Glomerular endothelial cell (primary cell): ENCODE measurements at places on chromosomes 1 and 21. TPM values are rescaled to one million over a fixed set of nuclear protein-coding genes. Genes with fewer than 3 reads are reported as not detected.

DNA sequence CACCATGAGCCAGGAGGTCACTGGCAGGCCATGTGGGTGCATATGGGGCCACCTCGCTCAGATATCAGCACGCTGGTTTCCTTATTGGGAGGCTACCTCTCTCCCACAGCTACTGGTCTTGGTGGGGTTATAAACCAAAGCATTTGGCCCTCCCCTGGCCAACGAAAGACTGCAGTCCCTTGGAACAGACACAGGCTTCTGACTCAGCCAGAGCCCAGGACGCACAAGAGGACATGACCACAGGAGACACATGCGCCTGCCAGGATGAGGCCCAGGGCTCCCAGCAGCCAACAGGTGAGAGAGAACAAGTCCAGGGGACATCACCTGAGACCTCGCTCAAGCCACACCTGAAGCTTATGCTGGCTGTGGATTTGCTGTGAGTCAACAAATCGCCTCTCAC, 13.8 kb downstream of the NPHP4 start:
- DNase-seq, result no peak

The SPRR2B gene
- not detected in 2 replicates for total RNA-seq

The ATP1A2 gene
- not detected in 2 replicates for total RNA-seq

DNA sequence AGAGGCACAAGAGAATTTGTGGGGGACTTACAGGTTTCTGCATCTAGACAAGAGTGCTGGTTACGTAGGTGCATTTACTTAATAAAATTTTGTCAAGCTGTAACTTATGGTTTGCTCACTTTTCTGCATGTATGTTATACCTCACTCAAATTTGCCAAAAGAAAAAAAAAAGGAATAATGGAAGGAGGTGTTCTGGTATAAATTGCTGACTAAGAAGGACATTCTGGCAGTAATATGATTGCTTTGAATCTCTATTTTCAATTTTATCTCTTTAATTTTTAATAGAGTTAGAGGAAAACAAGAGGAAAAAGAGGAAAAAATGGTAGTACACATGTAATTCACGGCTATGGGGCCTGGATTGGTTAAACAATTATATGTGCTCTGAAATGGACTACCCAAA, 119.5 kb downstream of the DUSP10 start:
- no peak for DNase-seq

- no peak for DNase-seq
Observed at GRCh38 chr1:117646007-117646811, 40.4 kb downstream of the TENT5C start.

- no peak for DNase-seq
Observed at GRCh38 chr1:90561103-90561783, 155.9 kb downstream of the BARHL2 start.

DNA sequence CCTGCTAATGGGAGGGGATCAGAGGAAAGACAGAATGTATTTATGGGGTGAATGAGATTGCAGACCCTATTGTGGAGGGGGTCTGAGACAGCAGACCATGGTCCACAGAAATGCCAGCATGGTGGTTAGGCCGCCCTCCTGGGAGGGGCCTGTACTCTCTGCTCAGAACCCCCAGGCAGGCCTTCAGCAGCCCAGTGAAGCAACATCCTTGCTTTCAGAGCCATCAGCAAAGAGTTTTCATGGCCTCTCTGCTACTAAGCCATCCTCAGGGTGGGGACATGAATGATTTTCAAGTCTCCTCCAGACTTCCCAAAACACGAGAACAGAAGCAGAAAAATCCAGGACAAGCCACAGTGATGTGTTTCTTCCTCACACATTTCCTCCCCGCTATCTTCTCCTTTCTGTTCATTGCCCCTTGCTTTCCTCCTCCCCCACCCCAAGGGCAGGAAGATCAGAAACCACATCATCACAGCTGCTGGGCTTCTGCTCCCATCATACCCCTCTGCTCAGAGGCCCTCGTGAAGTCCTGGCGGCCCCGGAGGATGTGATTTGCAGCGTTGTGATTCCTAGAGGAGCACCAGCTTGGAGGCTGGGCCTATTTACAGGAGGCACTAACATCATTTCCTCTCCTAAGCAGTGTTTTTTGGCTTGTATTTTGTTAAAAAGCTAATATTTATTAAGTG, 48.0 kb downstream of the ABCA4 start:
- DNase-seq, result no peak

DNA sequence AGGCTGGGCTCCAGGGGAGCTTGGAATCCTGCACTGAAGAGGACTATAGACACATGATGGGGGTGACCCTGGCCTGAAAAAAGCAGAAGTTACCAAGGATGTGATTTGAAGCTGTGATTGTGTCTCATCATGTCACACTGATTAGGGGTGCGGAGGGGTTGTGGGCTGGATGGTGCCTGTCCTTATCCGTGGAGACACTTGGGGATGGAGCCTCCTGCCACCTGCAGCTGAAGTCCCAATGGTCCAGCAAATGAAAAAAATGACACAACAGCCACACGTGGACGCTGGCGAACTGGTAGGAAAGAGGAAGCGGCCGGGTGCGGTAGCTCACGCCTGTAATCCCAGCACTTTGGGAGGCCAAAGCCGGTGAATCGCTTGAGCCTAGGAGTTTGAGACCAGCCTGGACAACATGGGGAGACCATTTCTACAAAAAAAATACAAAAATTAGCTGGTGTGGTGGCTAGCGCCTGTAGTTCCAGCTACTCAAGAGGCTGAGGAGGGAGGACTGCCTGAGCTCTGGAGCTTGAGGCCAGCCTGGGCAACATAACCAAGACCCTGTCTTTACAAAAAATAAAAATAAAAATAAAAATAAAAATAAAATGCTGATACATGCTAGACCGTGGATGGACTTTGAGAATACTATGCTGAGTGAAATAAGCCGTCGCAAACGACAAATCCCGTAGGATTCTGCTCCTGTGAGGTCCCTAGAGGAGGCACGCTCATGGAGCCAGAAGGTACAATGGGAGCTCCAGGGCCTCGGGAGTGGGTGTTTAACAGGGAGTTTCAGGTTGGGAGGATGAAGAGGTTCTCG, 838 bp upstream of the IBA57 start:
- DNase-seq, result no peak

GRCh38 chr1:107139833-107140702, 771 bp upstream of the NTNG1 start:
- no peak for DNase-seq

GRCh38 chr1:244709476-244710368, 56.8 kb downstream of the DESI2 start:
- DNase-seq, result no peak

DNA sequence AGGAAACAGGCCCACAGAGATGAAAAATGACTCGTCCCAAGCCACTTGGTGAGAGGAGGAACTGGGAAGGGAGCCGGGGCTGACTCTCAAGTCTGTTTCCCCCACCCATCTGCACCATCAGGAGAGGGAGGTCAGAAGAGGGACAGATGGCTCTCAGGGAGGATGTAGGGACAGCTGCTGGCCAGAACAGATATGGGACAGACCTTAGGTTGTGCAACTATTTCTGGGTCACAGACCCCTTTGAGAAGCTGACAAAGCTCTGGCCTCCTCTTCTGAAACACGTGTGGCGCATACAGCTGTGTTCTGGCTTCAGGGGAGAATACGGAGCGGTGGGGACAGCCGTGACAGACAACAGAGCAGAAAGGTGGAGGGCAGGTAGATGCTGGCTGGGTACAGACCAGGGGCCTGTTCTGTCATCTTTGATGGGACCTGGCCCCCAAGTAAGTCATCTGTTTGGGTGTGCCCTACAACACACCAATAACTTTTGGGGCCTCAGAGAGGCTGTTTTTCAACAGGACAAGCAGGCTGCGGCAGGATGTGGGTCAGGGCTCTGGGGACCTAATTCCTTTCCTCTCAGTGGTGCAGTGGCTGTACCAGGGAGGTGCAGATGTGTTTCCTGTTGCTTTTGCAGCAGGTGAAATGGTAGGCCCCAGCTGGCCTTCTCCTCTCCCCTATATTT, 7.3 kb downstream of the SH3BGRL3 start:
- no peak for DNase-seq

The NUAK2 gene
- 14.4 and 17.7 TPM in 2 replicates for total RNA-seq

DNA sequence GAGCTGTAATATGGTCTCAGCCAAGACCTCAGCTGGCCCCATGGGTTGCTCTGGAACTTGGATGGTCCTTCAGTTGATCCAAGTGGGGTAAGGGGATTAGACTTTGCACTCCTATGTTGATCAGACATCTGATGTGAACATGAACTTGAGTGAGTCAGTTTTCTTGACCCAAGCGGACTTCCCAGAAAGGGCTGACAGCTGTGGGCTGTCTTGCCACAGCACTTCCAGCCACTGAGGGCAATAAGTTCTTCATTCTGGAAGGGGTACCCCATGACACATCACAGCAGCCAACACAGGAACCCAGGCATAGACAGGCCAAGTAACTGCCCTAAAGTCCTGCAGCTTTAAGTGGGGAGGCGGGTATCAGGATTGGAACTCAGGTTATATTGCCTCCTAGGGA, 93.9 kb upstream of the USP24 start:
- DNase-seq, result no peak

The ACTL8 gene
- not detected in 2 replicates for total RNA-seq

DNA sequence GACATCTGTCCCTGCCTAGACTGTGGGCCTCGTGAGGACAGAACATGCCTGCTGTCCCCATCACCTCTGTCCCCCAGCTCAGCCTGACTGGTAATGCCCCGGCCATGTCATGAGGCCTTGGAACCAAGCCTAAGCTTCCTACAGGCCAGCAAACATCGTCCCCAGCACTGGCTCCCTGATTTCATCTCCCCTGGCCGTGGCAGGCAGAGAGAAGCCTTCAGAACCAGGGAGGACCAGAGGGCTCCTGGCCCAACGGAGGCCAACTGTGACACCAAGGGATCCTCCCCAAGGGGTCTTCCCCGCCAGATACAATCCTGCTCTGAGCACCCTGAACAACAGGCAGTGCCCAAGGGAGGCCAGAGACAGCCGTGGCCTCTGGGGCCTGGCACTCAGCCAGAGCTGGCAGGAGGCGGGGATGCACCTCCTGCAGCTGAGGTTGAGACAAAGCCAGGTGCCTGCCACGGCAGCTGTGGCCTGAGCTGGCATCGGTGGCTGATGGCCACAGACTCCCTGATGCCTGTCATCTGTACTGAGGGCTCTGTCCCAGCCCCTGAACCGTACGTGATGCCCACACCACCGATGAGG, 9.9 kb upstream of the NPHP4 start:
- DNase-seq, result no peak

DNA sequence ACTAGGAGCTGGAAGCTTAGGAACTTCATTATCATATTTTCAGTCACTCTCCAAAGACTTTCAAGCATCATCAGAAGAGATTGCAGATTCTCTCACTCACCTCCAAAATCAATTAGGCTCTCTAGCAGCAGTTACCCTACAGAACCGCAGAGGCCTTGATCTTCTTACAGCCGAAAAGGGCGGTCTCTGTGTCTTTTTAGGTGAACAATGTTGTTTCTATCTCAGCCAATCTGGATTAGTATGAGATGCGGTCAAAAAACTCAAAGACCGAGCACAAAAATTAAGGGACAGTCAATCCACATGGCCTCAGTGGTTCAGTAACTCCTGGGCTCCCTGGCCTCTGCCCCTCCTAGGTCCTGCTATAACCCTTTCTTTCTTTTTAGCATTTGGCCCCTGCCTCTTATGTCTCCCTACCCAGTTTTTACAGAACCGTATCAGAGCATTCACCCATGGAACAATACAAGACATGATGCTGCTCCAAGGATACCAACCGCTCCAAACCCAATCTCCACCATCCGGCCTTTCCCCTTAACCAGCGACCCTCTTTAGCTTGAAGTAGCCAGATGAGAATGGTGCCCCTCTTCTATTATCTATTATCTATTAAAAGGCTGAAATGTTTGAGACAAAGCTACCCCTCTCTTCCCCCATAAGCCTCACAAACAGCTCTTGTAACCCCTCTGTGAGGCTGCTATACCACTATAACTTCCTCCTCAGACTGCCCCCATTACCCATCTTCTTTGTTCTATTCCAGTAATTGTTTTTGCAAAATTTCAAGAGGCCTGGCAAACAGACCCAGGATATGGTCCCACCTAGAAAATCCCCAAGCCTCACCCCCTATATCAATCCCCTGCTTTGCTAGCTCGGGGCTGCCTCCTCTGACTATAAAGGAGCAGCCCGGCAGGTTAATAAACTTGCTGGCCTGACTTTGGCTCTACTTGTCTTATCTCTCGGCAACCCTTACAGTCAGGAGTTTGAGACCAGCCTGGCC, 18.7 kb upstream of the CA6 start:
- no peak for DNase-seq

The GOLT1A gene
- not detected in 2 replicates for total RNA-seq

DNA sequence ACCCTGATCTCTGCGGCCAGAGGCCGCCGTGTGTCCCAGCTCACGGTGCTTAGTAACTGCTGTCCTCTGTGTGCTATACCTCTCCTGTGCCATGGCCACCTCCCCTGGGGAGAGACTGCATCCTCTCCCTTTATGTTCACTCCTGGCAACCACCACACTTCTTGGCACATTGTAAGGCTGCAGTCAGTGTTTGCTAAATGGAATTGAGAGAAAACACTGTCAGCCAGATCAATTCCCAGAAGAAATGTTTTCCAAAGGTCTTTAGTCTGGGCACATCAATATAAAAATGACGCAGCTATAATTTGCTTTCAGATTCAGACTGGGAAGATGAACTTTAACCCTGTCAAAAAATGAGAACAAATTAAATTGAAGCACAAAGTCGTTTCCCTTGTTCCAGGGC, 96.8 kb downstream of the BEND5 start:
- no peak for DNase-seq

The S100A5 gene
- not detected in 2 replicates for total RNA-seq

DNA sequence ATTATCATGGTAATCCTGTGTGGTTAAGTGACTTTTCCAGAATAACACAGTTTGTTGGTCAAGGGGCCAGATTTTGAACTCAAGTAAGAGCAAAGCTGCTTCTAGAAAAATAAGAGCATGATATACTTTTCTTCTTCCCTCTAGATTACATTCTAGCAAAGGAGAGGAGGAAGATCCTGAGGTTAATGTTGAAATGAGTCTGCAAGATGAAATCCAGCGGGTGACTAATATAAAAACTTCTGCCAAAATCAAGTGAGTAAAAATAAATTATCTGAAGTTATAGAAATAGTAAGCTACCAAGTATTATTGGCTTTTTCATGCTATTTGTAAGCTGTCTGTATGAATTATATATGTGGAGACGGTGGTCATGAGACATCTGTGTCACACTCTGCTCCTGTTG, 12.8 kb downstream of the WDR3 start:
- DNase-seq, result no peak

GRCh38 chr1:42480921-42481320, 17.8 kb downstream of the CCDC30 start:
- no peak for DNase-seq

GRCh38 chr1:3743826-3744225, 8.4 kb upstream of the CCDC27 start:
- no peak for DNase-seq

- DNase-seq, result no peak
Observed at GRCh38 chr1:181097242-181097641, 8.7 kb downstream of the IER5 start.

The FAM177B gene
- not detected in 2 replicates for total RNA-seq

- DNase-seq, result peak; percentile 34
Observed at GRCh38 chr1:203273206-203273868, 32.0 kb upstream of the BTG2 start.
